ENCODE measurements at places on chromosomes 2 and 18.

GRCh38 chr18:31325051-31325450 lies 7.1 kb downstream of the DSG1 start:
- no peak for DNase-seq

- no peak for DNase-seq
These were observed 14.8 kb upstream of the C2orf66 start for GRCh38 chr2:196823750-196824522.

DNA sequence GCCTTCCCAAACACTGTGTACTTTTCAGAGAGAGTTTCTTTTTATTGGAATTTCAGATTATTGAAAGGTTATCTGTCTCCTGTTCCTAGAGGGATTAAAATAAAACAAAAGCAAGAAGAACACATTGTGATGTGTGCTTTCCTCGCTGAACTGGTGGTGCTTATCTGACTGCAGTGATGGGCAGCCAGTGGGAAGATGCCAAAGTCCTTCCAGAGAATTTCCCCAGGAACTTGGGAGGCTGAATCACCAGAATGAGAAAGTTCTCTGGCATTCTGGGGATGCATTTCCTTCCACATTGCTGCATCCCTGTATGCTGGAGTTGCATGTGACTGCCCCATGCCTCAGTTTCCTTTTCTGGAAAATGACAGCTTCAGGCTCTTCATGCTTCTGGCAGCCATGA lies 53.9 kb upstream of the SEC11C start:
- DNase-seq = no peak

- no peak for DNase-seq
These were observed 92.9 kb downstream of the ZEB2 start for GRCh38 chr2:144426981-144427479.

- no peak for DNase-seq
These were observed 60.0 kb upstream of the PSME4 start for GRCh38 chr2:54030806-54031205.

DNA sequence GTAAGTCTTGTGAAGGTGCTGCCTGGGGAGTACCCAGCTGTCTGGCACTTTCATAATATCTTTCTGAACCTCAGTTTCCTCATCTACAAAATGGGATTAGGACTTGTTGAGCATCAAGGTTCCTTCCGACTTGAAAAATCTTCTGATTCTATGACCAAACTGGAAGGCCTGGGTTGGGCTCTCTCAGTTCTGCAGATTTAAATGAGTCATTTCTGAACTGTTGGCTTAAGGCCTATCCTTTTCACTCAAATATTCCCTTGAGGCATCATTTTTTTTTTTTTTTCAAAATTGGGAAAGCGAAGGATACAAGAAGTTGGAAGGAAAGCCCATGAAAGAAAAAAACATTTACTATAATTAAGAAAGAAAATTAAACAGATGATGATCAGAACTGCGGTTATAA lies 40.8 kb upstream of the CYP1B1 start:
- no peak for DNase-seq

GRCh38 chr18:41121116-41121826 lies 833.8 kb upstream of the PIK3C3 start:
- no peak for DNase-seq

GRCh38 chr2:153213022-153213421 lies 265.5 kb downstream of the RPRM start:
- DNase-seq = no peak

- no peak for DNase-seq
These were observed 101.6 kb upstream of the TTN start for GRCh38 chr2:178908810-178909209.
